MG63 (cell line): ENCODE measurements at places on chromosomes 6 and 20. TPM values are rescaled to one million over a fixed set of nuclear protein-coding genes. Genes with fewer than 3 reads are reported as not detected.

PNLDC1 gene
- total RNA-seq: not detected in 2 replicates

FABP7 gene
- total RNA-seq: not detected in 2 replicates

MDFI gene
- total RNA-seq: not detected in 2 replicates

- DNase-seq: no peak
Observed at GRCh38 chr20:52105442-52106422, 85.8 kb downstream of the ZFP64 start.

GRCh38 chr6:109013656-109014305, 80.9 kb downstream of the SESN1 start:
- no peak for DNase-seq

- no peak for DNase-seq
Observed at GRCh38 chr6:40328986-40329545, 258.1 kb downstream of the LRFN2 start.
